ENCODE measurements at places on chromosomes 11 and 22.

DNA sequence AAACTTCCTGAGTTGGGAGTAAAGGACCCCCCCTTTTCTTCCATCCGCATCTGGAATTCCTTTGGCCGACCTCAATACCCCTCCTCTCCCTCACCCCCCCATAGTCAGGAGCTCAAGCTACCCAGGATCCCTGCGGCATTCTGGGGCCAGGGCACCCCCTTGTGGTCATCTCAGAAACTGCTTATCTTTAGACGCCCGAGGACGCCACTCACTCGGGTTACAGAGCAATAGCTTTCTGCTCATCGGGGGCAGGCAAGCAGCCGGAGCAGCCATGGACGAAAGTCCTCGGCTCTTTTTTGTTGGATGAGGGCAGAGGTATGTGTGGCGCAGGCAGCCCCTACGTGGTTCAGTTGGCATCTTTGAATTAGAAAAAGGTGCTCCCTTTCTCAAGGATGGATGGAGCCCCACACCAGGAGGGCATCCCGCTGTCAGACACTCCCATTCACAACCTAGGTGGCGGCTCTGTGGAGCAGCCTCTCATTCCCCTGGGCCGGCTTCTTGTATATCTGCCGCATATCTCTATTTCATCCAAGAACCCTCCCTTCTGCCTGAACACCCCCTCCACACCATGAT lies 2.3 kb downstream of the C1QTNF5 start:
- peak; percentile 95 for DNase-seq

DNA sequence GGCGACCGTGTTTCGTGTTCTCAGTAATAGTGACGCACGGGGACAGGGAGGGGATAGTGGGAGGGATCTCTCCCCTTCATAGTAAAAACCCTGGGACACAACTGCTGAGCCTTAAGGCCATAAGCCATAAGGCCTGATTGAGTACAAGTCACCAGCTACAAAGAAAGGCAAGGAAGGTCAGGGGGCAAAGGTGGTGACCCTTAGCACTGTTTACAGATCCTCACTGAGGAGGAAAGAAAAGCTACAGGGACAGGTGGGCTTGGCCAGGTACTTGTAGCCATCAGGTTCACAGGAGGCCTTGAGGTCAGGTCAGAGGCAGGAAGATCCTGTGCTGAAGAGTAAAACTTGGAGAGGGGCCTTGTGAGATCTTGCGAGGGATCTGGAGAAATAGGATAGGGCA lies 15.1 kb upstream of the AMPD3 start:
- DNase-seq, result no peak

DNA sequence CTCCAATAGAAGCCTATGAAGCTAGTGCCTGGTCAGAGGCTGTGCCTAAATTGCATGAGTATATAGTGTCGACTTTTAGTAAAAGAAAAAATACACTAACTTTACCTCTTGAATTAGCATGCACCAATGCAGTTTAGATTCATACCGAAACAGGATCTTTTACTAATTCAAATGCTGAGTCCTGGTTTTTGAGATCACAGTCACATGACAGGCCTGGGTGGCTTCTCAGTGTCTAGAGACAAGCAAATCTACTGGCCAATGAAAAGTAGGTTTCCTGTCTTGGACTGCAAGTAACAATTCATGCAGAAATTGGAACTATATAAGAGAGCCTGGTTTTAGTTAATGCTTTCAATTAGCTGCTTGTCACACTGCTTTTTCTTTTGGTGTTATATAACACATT lies 7.2 kb downstream of the ARHGEF12 start:
- no peak for DNase-seq

DNA sequence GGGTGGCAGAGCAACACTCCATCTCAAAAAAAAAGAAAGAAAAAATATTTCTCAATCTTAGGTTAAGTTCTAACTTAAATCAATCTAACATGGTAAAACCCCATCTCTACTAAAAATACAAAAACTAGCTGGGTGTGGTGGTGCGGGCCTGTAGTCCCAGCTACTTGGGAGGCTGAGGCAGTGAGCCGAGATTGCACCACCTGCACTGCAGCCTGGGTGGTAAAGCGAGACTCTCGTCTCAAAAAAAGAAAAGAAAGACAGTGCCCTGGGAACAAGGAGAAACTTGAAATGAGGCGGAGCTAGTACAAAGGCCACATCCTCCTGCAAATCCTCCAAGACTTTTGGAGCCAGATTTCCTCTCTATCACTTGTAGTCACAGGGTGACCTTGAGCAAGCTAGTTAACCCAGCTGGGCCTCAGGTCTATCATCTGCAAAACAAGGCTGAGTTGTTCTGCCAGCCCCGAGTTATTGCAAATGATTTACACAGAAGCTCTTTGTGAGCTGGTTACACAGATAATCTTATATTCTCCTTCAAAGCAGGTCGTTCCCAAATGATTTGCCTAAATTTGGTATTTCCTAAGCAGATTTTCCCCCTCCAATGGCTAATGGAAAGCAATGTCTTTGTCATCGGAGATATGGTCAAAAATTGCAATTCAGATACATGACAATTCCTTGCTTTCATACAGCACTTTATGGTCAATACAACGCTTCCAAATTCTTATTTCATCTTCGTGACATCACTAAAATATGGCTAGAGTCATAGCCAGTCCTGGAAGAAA lies 1.9 kb downstream of the ANKRD54 start:
- DNase-seq, result no peak

DNA sequence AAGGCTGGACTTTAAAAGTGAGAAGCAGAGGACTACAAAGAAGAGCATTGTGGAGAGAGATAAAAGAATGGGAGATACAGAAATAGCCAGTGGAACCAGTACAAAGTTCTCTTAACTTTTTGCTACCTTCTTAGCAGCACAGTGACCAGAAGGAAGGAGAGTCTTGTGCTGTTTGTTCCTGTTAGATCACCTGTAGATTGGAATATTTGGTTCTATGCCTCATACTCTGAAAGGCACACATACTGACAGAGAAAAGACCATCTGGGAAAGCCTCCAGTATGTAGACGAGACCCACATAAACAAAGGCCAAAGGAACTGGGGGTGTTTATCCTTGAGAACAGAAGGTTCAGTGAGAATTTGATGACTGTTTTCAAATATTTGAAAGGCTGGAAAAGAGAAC lies 18.7 kb downstream of the RNF141 start:
- DNase-seq, result no peak

DNA sequence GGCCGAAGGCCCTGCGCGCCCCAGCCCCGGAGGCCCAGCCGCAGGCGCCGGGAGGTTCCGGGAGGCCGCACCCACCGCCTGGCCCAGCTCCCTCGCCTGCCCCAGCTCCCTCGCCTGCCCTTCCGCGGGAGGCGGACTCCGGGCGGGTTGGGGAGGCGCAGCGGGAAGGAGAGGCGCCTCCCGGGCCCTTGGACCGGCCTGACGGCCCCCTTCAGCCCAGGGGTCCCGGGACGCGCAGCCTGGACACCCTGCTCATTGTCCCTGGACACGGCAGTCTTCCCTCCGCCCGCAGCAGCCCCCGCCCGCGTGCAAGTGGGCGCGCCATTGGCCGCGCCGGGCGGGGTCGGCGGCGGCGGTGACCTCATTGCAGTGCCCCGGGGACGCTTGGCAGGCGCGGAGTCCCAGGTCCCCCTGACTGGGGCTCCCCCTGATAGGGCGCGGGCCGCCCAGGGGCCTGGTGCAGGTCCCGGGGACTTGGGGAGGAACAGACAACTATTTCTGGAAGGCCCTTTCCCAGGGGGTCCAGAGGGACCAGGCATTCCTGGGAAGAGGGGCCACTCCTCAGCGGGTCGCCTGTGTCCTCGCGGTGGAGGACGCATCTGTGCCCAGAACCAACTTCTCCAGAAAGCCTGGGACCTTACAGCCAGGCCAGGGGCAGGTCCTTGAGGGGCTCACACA lies 501 bp downstream of the CD151 start:
- peak; percentile 81 for DNase-seq

- no peak for DNase-seq
These were observed 63.5 kb downstream of the APOL1 start for GRCh38 chr22:36316419-36316818.

DNA sequence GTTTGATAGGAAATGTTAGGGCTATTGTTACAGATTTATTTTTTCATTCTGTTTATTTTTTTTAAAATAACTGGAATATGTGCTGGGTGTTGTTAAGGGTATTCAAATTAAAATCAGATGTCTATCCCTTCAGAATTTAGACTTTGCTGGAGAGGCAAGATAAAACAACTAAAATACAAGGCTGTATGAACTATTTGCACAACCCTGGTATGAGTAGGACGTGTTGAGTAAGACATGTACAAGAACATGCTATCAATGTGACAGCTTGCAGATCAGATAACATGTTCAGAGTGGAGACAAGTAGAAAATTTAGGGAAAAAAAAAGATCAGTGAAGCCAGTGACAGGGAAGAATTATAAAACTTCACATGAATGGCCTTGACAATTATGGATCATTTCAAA lies 853.5 kb downstream of the METTL15 start:
- DNase-seq, result no peak

DNA sequence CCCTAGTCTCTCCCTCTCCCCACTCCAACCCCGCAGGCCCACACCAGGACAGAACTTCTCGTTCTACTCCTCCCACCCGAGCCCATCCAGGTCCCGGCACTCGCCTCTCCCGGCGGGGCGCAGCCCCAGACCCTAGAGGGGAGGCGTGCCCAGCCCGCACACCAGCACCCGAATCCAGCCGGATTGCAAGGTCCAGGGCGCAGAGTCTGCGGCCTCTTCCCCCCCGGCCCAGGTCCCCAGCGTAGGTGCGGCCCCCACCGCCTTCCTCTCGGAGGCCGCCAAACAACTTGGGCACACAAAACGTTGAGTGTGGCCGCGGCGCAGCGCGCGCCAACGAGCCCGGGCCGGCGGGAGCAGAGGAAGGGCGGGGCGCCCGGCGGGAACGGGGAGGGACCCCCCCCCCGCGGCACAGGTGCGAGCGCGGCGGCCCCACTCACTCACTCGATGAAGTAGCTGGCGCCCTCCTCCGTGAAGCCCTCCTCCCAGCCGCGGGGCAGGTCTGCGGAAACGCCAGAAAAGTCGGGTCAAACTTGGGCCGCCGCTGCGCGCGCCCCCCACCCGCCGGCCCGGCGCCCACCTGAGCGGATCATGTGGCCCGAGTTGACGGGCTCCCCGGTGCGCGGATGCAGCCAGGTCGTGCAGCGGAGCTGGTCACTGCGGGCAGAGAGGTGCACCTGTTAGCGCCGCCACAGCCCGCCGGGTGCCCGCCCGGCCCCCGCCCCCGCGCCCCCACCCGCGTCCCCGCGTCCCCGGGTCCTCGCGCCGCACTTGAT lies 480 bp downstream of the PLEKHA7 start:
- peak; percentile 81 for DNase-seq

GRCh38 chr11:36478700-36479329 lies 31.3 kb downstream of the TRAF6 start:
- DNase-seq, result peak; percentile 71

DNA sequence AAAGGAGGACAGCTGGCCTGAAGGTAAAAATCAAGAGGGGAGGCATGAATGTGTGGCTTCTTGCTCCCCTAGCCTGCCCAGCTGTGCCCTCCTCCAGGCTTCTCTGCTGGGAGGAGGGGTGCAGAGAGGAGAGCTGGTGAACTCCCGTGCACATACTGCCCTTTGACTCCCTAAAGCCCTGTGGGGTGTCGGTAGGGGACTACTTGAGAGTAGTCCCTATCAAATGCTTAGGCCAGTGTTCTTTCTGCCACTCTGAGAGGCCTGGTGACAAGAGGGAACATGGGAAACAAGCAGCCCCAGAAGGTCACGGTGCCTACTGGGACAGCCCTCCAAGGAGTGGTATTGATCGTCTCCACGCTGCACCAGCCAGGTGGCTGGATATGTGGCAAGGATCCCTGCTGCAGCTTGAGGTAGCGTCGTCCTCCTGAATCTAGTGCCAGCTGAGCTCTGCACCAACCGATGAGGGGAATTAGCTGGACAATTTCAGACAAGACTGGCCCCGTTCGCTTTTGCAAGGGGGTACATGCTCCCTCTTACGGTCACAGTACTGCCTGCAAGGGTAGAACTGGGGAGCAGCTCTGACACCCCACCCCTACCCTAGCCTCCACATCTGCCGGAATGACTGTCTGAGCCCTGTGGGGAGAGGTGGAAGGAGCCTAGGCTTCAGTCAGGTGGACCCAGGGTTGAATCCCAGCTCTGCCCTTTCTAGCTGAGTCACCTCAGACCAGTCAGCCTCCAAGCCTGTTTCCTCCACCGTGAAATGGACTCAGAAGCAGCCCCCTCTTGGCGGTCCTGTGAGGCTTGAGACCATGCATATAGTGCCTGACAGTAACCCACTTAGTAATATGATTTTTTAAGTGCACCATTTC lies 17.1 kb upstream of the C11orf96 start:
- peak; percentile 56 for DNase-seq

- peak; percentile 76 for DNase-seq
These were observed 8.3 kb downstream of the SMTN start for GRCh38 chr22:31089160-31090100.

GRCh38 chr11:36292311-36292722 lies 3.1 kb upstream of the COMMD9 start:
- DNase-seq, result peak; percentile 57

GRCh38 chr11:16402654-16403447 lies 46.5 kb upstream of the SOX6 start:
- peak; percentile 52 for DNase-seq

- DNase-seq, result no peak
These were observed 14.3 kb downstream of the TP53AIP1 start for GRCh38 chr11:128928400-128928799.

DNA sequence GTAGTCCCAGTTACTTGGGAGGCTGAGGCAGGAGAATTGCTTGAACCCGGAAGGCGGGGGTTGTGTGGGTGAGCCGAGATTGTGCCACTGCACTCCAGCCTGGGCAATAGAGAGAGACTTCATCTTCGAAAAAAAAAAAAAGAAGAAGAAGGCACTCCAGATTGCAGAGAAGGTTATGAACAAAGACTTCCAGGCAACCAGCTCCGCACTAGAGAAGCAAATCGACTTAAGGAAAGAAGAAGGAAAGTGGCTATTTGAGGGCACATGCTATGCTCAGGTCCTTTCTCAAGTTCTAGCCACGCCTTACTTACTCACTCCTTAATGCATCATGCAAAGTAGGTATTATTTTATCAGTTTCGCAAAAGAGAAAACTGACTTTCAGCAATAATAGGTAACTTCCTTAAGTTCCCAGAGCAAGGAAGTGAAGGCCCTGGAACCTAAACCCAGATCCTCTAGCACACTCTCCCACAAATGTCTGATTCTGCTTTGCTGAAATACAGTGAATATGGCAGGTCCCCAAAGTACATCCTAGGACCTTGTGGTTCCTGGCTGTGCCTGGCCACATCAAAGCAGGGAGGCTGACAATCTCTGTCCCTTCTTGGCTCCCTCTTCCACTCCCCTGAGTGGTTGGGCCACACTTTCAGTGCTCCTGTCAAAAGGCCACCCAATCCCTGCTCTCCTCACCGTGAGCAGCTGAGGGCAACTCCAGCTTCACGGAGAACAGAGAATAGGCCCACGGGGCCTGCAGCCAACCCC lies 14.2 kb downstream of the CD3E start:
- DNase-seq, result no peak

- no peak for DNase-seq
These were observed 3.5 kb downstream of the TBC1D10A start for GRCh38 chr22:30323246-30323645.

Measured in endodermal cell (in vitro differentiated cells).